ENCODE measurements at places on chromosomes 4 and X. TPM values are rescaled to one million over a fixed set of nuclear protein-coding genes. Genes with fewer than 3 reads are reported as not detected.

ATP6AP2 gene
- 66.0 TPM for total RNA-seq

GLUD2 gene
- 0.26 TPM for total RNA-seq

SATL1 gene
- 0.17 TPM for total RNA-seq

FABP2 gene
- not detected for total RNA-seq

DCAF12L1 gene
- total RNA-seq: 5.3 TPM

BEX2 gene
- total RNA-seq: 57.5 TPM

IL2 gene
- total RNA-seq: not detected

FRG2 gene
- not detected for total RNA-seq

FGG gene
- total RNA-seq: not detected

DNA sequence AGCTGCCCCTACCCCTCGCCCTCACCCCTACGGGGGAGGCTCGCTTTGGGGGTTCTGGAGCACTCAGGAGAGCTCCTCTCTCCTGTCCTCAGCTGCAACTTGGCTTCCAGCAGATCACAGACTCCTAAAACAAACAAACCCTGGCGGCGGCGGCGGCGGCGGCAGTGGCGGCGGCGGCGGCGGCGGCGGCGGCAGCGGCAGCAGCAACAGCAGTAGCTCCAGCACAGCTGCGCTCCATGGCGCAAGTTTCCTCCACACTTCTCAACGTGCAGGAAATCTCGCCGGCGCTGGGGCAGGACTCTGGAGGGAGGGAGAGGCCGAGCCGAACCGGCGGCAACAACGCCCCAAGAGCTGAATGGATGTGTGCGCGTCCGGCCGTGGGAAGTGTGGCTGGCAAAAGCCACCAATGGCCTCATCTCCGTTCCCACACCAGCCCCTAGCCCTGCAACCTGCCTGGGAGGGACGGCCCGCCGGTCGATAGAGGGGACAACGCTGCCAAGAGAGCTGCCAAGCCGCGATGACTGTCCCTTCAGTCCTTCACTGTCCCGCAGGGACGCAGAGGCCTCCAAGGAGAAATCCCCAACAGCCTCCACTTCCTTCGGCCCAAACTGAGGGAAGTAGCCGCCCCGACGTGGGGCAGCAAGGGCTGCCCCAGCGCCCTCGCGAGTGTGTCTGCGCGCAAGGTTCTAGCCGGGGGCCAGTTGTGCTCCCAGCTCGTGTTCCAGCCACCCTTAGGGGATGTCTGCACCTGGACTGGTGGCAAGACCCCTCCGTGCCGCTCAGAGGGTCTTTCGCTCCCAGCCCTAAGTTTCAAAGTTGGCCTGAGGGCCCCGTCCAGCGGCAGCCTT is 775 bp downstream of the SHROOM4 start:
- DNase-seq: no peak

GRCh38 chr4:26361297-26361696 is 40.5 kb downstream of the RBPJ start:
- no peak for DNase-seq

DNA sequence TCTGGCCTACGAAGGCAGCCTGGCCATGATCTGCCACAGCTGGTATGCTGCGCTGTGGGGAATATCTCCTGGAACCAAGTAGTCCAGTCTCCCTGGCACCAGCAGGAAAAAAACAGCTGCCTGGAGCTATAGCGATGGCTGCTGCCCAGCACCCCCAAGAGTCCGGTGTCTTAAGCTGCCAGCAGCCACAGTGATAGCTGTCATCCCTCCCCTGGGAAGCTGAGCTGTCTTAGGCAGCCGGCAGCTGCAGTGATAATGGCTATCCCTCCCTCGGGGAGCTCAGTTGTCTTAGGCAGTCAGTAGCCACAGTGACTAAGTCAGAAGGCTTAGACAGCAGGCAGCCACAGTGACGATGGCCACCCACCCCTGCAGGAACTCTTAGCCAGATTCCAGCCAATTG is 205.1 kb downstream of the STPG2 start:
- no peak for DNase-seq

GRCh38 chrX:140354431-140355120 is 150.3 kb downstream of the SOX3 start:
- DNase-seq: no peak

DNA sequence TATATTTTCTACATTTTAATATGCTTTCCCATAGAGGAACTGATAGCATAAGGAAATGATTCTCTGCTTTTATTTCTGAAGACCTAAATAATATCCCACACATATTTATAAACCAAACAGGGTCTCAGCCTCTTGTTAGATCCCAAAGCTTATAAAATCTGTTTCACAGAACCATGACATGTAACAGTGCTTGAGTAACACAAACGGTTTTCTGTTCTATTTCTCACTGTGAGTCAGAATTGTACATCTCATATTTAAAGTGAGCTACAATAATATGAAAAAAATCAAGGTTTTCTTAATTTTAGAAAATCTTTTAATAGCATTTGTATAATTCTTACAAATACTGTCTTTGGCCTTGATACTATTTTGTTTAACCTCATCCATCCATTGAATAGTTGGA is 51.2 kb downstream of the NR3C2 start:
- DNase-seq: no peak

DNA sequence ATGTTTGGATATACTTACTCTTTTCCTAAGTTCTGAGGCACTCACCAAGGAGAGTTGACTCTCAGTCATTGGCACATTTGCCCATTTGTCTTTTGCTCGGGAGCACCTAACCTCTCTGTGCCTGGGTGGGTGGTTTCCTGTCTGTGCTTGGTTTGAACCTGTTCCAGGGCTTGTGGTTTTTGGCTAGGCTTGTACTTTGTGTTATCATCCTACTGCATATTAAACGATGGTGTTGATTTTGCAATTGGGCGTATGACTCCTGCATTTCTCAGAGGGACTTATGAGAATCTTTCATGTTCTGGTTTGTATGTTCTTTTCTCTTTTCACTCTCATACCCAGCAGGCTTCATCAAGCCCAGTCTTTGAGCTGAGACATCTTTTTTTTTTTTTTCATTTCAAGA is 161.7 kb downstream of the BTC start:
- no peak for DNase-seq

- no peak for DNase-seq
Observed at GRCh38 chr4:86302251-86302650, 57.6 kb downstream of the MAPK10 start.

- no peak for DNase-seq
Observed at GRCh38 chr4:127015667-127016117, 617.1 kb upstream of the INTU start.

DNA sequence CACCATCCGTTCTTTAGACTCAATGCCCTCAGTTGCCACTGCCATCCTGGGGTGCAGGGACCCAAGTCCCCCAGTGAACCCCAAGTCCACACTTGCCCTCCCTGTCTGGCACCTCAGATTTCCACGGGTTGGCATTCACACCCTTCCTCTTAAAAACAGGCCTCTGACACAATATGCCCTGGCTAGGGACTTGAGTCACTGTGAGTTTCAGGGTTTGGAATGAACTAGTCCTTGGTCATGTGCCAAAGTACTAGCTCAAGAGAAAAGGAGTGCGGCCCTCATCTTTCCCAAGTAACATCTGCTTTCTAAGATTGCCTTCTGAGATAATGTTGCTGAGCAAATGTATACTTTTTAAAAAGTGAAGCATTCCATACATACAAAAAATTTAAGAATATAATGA is 134.0 kb downstream of the MID1 start:
- DNase-seq: no peak

Measured in H1 (cell line).